ENCODE measurements at places on chromosomes 16 and 17.
A peak's percentile ranks its signal among the peaks of the same experiment; 100 is the strongest.

DNA sequence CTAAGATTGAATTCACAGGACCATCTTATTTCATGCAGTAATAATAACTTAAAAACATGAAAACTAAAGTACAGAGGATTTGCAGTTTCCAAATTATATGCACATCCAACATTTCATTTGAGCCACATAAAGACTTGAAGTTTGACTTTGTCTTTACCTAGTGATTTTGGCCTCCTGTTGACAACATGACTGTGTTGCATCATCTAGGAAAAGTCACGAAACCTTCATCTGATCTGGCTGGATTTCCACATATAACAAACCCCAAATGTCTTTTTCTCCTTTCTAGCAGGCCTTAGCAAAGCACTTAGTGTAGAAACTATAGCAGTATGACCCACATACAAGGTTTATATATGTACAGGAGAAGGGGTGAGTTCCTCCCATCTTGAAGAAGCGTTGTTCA is 406.5 kb upstream of the CDH5 start:
- no peak for DNase-seq

DNA sequence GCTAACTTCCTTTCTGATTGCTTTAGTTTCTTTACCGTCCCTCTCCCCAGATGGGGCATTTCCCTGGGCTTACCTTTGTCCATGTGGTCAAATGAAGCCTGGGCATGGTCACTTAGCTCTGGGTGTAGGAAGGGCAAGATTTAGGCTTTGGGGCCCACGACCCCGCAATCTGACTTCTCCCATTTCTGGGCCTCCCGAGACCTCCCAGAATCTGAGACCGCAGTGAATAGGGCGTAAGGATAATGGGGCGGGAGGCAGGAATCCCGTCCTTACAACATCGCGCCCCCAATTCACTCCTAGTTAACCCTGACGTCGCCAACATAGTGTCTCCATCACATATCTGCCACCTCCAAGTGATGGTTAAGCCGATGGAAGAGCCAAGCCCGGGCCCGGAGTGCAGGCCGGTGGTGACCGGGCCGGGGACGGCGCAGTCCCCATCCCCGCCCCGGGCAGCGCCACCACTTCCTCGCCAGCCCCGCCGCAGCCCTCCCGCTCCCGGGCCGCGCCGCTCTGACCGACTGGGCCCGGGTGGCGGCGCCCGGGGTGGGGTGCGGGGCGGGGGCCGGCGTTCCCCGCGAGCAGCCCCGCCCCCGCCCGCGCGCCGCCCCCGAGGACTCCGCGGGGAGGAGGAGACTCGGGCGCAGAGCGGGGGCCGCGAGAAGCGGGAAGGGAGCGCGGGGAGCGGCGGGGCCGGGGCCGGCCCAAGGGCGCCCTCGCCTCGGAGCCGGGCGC is at the start of gene RHBDL3:
RHBDL3 (plus strand) TSS at position 641 of the 732 bp plus-strand sequence. CDS start 358 bp downstream, outside the sequence.
- no peak for DNase-seq

DNA sequence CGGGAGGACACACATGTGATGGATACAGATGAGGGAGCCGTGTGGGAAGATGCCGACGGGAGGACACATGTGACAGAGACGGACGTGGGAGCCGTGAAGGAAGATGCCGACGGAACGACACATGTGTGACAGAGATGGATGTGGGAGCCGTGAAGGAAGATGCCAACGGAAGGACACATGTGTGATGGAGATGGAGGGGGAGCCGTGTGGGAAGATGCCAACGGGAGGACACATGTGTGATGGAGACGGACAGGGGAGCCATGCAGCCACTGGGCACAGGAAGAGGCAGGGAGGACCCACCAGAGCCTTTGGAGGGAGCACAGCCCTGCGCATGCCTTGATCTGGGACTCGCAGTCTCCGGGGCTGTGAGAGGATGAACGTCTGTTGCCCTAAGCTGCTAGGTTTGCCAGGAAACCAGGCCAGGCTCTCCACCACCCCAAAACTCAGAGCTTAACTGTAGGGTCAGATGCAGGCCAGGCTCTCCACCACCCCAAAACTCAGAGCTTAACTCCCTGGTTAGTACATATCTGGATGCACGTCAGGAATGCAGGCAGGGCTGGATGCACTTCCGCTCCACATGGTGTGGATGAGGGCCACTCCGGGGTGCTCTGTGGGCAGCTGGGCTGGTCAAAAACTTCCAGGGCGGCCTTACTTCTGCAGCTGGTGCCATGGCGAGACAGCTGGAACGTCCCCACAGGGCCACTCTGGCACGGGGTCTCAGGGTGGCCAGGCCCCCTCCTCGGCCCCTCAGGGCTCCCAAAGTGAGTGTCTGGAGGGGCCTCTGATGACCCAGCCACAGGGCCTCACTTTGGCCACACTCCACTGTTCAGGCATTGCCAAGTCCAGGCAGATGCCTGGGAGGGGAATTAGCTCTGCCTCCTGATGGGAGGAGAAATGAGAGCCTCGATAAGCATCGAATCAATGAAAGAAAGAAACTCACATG is 47.7 kb upstream of the ZNF469 start:
- no peak for DNase-seq

DNA sequence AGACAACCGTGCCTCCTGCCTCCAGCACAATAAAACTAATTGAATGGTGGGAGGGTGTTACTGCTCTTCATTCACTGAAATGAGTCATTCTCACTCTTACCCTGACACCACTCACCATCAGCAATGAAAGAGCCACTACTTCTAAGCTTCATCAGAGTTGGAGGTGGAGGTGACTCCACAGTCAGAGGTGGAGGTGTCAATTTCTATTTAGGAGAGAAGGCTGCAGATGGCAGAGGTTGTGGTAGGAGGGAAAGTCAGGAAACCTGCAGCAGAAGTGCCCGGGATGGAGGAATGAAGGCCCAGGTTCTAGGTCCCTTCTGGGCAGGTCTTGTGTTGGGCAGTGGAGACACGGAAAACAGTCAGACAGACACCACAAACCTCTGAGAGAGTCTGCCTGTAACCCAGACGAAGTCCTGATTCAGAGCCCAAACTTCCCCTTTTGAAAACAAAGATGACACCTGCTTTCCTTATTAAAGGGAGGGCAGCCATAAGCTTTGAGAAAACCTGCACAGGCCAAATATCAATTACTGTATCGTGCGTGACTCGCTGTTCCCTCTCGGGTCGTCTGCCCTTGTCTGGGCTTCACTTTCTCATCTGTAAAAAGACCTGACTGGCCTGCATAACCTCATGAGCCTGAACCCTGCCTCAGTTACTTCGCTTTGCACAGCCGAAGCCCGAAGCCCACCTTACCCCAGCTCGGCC is 668 bp downstream of the ATPAF2 start:
- no peak for DNase-seq

GRCh38 chr16:57430955-57431354 is 16.2 kb downstream of the CIAPIN1 start:
- DNase-seq: no peak

GRCh38 chr16:81945665-81946064 is 65.6 kb downstream of the SDR42E1 start:
- DNase-seq: no peak

DNA sequence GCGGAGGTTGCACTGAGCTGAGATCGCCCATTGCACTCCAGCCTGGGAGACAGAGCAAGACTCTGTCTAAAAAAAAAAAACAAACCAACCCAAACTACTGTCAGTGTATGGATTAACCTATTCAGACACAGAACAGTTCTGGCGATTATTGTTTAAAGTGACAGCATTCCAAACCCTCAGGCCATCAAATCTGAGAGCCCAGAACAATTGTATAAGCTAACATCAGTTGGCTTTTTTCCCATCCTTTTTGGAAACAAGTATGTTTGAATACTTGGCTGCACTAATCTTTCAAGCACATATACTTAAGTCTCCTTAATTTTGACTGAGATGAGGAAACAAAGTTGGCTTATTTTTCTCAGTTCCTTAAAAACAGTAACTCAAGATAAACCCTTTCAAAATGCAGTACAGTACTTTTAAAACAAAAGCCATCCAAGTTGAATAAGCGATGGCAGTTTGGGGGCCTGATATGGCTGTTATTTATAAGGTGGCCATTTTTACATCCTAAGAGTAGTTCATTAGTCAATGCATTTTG is 1.4 kb downstream of the ZSWIM7 start:
- no peak for DNase-seq

GRCh38 chr16:720990-721764 is at the start of gene ANTKMT:
Gene ANTKMT, plus strand, starts transcription at chr16:721146. Its CDS starts 129 bp downstream, at chr16:721275.
- DNase-seq: peak; percentile 77

GRCh38 chr16:8885674-8886592 is 3.8 kb downstream of the LITAFD start:
- no peak for DNase-seq

DNA sequence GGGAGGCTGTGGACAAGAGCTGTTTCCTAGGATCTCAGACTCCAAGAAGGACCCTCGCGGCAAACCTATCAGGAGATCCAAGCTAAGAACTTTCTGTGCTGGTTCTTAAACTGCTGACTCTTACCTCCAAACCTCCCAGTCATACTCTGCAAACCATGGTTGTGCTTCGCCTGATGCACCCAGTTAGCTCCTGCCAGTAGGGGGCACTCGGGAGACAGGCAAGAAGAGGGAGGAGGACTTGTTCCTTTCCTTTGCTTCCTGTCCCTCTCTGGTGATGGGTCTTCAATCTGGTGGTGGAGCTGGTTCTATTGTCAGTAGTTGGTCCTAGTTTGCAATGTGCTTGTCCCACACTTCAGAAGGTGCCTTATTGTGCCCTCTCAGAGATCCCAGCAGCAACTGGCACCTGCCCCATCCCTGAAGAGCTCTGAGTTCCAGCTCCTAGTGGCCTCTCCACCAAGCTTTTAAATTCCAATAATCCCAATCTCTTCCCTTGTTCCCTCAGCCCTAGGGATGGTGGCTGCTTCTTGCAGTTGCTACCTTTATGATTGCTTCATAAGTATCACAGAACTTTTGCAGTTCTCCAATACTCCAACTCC is 113.5 kb upstream of the RPL38 start:
- no peak for DNase-seq

GRCh38 chr17:37247825-37248224 is 128.0 kb upstream of the C17orf78 start:
- no peak for DNase-seq

DNA sequence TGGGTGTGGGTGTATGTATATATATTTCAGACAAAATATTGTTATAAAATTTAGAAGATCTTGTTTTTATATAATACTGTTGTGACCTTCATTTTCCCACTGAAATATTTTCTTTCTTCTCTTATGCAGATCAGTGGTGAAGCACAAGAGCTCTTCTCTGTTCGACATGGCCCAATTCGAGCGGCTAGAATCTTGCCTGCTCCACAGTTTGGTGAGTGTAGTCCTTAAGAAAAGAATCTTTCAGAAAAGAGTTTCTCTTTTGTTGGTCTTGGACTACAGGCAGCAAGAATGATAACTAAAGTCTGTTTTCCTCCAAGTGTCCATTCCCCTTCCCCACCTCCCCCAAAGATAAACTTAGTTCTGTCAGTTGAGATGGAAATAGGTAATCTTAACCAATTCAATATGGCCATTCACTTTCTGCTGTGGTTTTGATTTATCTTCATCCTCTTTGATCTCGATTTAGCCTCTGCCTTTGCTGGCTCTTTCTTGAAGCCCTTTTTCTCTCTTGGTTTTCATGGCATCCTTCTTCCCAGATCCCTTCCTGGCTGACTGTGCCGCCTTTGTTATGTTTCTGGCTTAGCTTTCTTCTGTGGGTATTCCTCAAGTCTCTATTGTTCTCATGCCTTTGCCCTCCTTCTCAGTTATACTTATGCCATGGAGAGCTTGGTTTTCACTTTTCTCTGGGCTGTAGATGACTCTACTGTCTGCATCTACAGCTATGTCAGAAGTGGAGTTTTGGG is 69.6 kb downstream of the BCAS3 start:
- DNase-seq: no peak

- no peak for DNase-seq
Observed at GRCh38 chr17:21292867-21293830, 8.6 kb downstream of the MAP2K3 start.

DNA sequence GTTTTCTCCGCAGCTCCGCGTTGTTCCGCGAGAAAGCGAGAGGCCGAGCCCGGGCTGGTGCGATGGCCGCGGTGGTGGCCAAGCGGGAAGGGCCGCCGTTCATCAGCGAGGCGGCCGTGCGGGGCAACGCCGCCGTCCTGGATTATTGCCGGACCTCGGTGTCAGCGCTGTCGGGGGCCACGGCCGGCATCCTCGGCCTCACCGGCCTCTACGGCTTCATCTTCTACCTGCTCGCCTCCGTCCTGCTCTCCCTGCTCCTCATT is 404 bp downstream of the EMC6 start:
- no peak for DNase-seq

DNA sequence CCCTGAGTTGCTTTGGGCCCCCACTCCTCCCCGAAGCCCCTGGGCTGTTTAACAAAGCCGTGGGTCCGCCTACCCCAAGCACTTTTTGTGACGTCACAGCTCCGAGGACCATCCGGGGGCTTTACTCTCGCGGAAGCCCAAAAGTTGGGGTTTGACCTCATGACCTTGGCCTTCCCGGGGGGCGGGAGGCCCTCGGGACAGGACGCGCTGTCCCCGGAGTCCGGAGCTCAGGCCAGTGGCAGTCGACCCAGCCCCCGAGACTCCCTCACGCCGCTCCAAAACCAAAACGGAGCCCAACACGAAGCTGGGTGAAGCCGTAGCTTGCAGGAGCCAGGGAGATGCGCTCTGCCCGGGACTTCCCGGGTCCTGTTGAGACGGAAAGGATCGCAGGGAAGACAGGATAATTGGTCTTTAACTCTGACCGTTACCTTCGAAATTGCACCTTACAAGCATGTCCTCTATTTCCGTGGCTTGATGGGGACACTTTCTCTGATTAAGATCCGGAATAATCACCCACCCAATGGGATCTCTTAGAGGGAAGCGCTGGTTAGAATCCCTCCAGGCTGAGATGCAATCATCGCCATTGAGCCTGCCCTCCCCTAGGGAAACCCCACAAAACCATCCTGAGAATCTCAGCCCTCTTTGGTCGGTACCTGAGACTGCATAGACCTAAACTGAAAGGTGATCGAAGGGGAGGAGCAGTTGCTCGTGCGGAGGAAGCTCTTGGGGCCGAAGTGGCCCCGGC is 4.9 kb upstream of the SOX9 start:
- no peak for DNase-seq

All from occipital lobe (tissue), 3 donors.